ENCODE measurements at places on chromosomes 5 and 9.
A peak's percentile ranks its signal among the peaks of the same experiment; 100 is the strongest.

GRCh38 chr9:87954230-87954629, 20.1 kb downstream of the CDK20 start:
- no peak for DNase-seq

GRCh38 chr9:93979721-93980120, 24.6 kb upstream of the BARX1 start:
- DNase-seq = no peak

- no peak for DNase-seq
Observed at GRCh38 chr5:71862087-71862486, 143.0 kb downstream of the CARTPT start.

DNA sequence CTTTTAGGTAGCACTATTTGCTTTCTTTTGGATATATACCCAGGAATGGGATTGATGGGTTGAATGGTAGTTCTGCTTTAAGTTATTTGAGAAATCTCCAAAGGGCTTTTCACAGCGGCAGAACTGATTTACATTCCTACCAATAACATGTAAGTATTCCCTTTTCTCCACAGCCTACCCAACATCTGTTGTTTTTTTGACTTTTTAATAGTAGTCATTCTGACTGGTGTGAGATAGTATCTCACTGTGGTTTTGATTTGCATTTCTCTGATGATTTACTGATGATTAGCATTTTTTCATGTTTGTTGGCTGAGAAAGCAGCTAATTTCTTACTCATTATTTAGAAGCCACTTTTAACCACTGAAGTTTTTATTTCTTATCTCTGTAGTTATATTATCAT, 221.1 kb upstream of the ACTBL2 start:
- no peak for DNase-seq

DNA sequence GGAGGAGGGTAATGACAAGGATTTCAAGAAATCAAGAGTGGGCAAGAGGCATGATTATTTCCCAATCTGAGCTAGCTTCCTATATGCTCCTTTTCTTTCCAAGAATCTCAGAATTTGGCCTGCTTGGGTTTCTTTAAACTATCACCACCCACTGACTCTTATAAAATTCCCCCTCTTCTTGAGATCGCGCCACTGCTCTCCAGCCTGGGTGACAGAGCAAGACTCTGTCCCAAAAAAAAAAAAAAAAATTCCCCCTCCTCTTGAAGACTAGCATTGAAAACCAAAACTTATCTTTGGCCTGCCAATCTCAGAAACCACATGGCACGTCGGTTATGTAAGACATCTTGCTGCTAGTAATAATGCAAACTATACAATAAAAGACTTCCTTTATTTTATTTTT, 3.4 kb upstream of the DMXL1 start:
- DNase-seq = no peak

GRCh38 chr5:142984011-142984410, 213.8 kb downstream of the ARHGAP26 start:
- DNase-seq = no peak

DNA sequence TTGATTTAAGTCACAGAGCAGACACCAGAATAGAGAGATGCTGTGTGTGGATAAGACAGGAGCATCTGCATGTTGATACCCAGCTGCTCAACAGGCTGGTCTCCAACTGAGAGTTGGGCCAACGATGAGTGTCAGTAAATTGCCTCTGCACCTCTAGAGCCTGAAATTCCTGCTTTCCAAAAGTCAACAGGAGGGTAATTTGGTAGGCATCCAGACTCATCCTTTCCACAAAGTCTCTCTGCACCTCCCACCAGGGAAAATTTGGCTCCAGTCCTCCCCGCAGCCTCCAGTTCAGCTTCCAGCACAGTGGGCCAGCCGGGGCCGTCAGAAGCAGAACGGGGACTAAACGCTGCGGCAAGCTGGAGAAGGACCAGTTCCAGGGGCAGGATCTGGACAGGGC, 136.9 kb downstream of the RFK start:
- peak; percentile 56 for DNase-seq

DNA sequence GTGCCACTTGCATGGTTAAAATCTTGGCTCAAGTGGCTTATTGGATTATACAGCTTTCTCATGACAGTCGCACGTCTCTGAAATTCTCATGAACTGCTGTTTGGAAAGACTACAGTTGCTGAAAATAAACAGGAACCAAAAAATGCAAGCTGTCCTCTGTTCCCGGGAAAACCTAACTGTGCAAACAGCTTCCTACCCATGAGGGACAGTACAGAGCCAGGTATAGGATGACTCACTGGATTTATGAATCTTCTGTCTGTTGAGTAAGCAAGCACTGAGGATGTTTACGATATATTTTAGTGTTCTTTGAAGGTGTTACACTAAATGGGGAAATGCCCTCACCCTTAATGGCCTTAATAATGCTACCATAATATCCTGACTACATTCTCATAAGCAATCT, 380.3 kb upstream of the TNC start:
- no peak for DNase-seq

- DNase-seq = no peak
Observed at GRCh38 chr5:133274597-133274935, 222.8 kb downstream of the HSPA4 start.

- no peak for DNase-seq
Observed at GRCh38 chr9:114288193-114289091, 34.5 kb upstream of the ORM1 start.

GRCh38 chr9:116337015-116337414, 183.4 kb downstream of the PAPPA start:
- no peak for DNase-seq

GRCh38 chr9:124544535-124544934, 37.3 kb upstream of the NR5A1 start:
- DNase-seq = no peak

GRCh38 chr9:81776390-81776789, 87.0 kb upstream of the TLE1 start:
- no peak for DNase-seq

GRCh38 chr9:133845440-133845839, 107.3 kb upstream of the SARDH start:
- peak; percentile 85 for DNase-seq

DNA sequence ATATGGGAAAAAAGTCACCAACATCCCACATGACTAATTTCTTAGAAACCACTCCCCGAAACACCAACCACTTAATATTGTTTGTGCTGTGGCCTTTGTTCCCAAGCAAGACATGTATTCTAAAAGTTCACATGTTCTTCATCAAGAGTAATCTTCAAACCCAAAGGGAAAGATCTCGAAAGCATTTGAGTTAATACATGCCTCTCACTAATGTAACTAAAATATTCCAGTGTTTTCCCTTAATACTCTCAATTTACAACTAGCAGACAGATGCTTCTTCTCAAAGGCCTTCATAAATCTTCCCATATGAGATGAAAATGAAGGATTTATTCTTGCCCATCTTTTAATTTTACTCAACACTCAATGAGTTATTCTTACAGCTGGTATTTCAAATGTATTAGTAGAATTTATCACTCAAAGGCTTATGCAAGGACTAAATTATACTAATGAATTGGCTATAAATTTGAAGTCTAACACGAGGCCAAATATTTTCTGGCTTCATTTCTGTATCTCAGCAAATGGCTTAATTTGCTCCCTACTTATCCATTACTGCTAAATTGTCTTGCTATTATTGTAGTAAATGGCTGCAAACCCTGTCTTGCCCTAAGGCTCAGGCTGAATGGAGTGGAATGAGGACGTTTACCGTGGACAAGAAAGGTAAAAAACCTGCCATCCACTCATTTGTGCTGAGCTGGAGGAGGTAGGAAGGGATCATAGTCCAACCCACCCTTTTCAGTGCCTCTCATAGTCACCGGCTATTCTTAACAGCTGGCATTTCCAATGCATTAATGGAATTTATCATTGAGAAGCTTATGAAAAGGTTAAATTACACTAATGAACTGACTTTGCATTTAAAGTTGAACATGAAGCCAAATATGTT, 474.4 kb downstream of the RASEF start:
- no peak for DNase-seq

- DNase-seq = no peak
Observed at GRCh38 chr5:116068028-116068632, 16.7 kb upstream of the COMMD10 start.

DNA sequence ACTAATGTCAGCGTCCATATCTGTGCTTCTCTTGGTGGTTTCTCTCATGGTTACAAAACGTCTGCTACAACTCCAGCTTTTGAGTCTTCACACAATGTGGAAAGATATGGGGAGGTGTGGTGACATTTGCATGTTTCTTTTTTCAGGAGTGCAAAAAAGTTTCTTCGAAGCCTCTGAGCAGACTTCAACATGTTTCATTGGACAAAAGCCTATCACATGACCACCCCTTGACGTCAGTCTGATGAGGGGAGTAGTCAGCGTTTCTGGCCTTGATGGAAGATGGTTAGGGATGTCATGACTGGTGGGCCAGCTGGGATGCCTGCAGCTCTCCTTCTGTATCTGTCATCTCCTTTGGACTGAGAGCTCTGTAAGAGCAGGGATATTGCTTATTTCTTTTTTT, 61.4 kb downstream of the PTPDC1 start:
- DNase-seq = no peak

DNA sequence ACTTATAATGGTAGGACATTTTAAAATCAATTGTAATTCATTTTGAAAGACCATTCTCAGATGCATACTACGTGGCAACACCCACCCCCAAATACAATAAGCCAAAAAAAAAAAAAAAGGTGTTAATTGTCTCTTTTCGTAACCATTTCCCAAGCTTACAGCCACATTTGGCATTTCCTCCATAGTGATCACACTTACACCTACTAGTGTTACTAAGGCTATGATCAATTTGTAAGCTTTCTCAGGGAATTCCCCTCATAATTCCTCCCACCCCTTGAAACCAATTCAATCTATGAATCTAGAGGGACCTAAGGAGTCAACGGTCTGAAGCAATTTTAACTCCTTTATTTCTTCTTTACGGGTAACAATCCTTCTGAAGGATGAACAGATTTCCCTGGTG, 40.1 kb downstream of the NR2F1 start:
- DNase-seq = no peak

DNA sequence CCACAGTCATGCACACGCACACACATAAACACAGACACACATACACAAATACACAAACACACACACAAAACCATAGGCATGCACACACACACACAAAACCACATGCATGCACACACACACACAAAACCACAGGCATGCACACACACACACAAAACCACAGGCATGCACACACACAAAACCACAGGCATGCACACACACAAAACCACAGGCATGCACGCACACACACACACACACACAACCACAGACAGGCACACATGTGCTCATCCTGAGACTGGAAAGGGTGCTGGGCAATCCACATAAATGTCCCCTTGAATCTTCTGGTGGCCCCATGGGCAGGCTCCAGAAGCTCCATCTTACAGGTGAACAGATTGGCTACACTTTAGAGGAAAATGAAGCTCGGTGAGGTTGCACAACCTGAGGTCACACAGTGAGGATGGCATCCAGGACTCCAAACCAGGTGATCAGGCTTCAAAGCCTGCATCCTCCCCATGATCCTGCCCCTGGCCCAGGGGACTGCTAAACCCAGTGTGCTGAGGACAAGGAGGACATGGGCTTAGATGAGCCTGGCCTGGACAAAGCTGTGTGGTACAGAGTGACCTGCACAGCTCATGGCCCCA, 144.8 kb downstream of the GADD45G start:
- DNase-seq = no peak

DNA sequence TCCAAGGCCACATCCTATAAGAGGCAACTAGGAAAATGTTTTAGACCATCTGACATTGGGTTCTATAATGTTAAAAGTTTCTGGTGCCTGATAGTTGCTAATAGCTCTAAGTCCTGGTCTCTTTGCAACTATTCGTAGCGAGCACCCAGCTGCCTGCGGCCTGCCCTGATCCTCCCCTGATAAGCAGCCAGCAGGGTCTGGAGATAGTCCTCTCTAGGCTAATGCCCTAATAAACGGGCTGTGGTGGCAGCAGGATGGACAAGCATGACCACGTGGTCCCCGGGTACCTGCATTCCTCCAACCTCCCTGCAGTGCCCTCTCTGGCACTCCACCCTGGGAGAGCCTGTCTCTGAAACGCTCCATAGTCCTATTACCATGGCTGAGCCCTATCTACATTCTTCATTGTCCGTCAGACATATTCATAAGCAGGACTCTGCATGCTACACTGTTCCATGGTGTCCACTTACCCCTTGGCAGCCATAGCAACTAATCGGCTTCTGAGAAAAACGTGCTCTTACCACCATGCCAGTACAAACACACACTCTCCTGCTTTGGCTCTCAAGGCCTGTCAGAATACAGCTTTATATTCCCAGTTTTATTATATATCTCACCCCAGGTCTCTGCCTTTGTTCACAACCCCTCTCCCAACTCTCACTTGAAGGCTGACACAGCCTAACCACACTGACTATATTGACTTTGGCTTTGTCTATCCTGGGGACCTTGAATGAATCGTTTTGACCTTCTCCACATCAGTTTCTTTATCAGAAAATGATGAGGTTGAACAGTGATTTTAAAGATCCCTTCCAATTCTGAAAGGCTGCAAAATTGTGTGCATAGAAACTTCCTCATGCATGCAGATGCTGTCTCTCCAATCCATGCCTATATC, 49.9 kb upstream of the DAPK1 start:
- DNase-seq = no peak

DNA sequence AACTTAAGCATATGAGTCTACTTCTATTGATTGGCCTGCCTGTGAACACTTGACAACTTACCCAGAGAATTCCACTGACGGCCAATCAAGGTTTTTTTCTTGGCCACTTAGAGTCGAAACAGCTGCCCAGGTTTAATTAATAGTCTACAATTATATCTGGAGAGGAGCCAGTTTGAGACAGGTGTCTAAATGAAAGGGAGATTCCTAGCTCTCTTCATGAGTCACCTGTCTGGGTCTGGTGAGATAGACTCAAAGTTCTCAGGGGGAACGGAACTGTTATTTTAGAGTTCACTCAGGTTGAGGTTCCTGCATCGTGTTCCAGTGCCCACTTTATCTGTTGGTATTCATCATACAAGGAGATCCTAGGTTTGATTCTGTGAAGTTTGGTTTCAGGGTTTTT, 111.0 kb downstream of the CD180 start:
- DNase-seq = no peak

DNA sequence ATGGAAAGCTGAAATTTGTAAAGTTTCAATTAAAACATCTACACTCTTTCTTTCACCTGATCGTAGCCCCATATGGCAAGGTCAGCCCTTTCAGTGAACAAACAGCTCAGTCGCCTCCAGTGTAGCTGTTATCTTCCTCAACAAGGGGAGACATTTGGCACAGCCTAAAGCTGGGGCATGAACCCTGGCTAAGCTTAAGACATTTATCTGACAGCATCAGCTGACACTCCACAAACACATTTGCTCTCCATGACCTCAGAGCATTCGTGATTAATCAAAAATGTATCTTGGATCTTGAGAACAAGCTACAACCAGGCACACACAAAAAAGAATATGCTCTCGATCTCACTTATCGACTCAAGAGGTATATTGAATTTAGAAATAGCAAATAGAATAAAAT, 67.3 kb downstream of the POU5F2 start:
- DNase-seq = no peak

GRCh38 chr5:85549229-85549628, 1068.5 kb upstream of the COX7C start:
- no peak for DNase-seq

- no peak for DNase-seq
Observed at GRCh38 chr5:59891962-59892643, 1.4 kb downstream of the PDE4D start.

All from Right ventricle myocardium superior (tissue), 1 donor.